ENCODE measurements at places on chromosomes 4 and X. TPM values are rescaled to one million over a fixed set of nuclear protein-coding genes. Genes with fewer than 3 reads are reported as not detected.

DNA sequence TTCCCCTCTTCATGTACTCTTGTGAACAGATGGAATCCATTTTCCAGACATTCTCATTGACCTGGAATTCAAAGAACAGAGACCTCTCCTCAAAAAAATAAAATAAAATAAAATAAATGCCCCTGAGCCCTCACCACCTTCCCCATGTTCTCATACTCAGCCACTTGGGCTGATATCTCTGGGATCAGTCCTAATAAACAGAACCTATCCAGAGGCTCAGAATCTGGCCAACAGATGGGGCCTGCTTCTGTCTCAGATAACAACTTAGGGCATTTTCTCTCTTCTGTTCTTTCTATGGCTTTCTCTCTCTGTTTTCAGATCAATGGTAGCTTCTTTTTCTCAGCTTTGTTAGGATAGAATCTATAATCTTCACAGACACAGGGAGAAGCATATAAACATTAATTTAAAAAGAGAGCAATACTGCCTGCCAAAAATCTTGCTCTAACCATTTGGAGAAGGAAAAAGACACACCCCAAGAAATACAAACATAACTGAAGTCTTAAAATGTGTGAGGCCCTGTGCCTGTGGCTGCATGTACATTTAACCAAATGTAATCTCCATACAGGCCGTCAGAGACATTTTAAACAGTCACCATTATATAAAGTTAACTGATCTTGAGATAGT lies 907.1 kb downstream of the FAT4 start:
- DNase-seq = no peak

DNA sequence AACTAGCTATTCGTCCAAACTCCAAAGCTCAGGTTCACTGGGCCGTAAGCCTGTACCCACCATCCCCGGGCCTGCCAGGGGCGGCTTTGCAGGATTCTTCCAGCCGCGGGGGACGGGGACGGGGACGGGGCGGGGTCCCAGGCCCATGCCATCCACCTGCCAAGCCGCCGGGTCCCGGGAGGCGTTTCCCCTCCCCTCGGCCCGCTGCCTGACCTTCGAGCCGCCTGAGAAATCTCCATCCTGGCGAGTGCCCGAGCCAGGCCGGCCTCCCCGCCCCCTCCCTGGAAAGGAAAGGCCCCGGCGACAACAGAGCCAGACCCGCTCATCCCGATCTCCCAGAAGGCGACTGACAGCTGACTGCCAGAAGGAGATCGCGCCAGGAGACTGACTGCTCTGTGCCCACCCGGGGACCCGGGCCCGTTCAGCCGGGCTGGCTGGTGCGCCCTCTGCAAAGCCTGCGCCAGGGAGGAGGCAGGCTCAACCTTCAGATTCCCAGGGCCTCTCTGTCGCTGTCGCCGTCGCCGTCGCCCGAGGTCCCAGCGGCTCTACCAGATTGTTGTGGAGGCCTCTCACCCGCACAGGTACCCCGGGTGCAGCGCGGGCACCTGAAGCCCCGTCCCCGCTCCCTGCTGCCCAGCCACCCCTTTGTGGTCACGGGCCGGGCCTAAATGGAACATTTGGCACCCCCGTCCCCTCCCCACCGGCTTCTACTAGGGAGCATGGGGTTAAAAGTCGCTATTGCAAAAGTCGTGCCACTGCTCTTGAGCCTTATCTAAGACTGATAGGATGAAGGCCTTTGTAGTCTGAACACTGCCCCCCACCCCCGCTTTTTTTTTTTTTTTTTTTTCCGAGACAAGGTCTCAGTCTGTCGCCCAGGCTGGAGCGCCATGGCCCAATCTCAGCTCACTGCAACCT lies at the start of gene RGN:
RGN (plus strand) TSS at position 315 of the 915 bp plus-strand sequence. CDS start 2,702 bp downstream, outside the sequence.
- DNase-seq = peak; percentile 81

- peak; percentile 1 for DNase-seq
These were observed 71.3 kb upstream of the PUDP start for GRCh38 chrX:7219153-7219705.

TIMM17B gene
- total RNA-seq = 53.4 TPM

- DNase-seq = no peak
These were observed 176.0 kb downstream of the SMARCA1 start for GRCh38 chrX:129347291-129347690.

DNA sequence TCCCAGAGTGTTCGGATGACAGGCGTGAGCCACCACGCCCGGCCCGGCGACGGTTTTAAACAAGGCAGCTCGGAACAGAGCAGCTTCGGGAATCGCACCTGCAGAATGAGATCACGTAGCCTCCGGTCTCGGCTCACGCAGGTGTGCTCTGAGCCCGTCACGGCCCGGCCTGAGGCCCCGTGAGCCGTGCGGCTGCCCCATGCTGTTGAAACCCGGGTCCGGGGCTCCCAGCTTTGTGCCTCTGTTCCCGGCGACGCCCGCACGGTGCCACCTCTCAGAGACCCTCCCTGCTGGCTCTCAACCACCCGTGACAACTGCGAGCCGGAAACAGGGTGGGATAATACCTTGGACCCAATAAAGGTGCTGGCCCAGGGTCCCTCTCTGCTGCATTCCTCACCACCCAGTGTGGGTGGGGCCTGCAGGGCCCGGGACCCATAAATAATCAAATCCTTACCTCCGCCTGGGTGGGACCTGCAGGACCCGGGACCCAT lies 13.4 kb upstream of the PLCXD1 start:
- DNase-seq = no peak

DNA sequence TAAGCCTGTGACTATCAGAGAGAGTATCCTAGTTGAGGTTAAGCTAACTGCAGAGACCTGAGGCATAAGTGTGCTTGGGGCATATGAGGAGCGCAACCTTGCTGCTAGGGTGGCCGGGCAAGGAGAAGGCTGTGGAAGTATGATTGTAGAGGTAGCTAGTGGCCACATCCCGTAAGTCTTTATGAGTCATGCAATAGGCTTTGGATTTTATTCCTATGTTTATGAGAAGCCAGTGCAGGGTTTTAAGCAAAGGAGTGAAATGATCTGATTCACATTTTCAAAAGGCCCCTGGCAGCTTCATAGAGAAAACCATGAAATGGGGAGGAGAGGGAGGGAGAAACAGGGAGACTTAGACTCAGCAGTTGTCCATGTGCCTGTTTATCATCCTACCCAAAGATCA lies 92.1 kb upstream of the WDFY3 start:
- DNase-seq = no peak

- DNase-seq = peak; percentile 35
These were observed 79.6 kb downstream of the SMIM20 start for GRCh38 chr4:25993395-25994185.

PSAPL1 gene
- total RNA-seq = 0.02 TPM

GRCh38 chrX:48677516-48677915 lies 6.1 kb upstream of the WAS start:
- peak; percentile 67 for DNase-seq

DNA sequence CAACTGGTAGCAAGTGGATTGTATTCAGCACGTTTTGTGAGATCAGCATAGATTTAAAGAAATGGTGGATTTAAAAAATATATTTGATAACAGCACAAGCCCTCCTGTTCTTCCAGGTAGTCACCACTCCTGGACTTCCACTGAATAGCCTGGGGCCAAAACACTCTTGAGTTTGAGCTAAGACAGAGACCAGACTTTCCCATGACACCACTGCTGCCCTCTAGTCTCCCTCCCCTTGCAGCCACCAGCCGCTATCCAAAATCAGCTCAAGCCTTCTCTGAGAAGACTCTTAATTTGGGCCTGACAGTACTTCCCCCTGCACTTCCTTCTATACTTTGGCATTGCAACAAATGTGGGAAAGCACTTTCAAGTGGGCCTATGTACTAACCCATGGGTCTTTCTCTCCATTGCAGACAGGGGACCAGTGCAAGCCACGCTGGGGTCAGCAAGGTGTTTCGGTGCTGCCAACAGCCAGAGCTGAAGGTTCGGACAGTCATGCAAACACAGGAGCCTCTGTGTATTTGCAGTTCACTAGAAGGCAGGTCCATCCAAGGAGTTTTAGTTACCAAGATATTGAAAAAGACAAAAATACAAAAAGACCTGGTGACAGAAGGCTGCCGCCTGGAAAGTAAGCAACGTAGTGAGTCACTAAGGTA lies 40.5 kb upstream of the KLHL13 start:
- no peak for DNase-seq

GRCh38 chrX:42098900-42099299 lies 175.5 kb upstream of the CASK start:
- no peak for DNase-seq

VEGFC gene
- not detected for total RNA-seq

DNA sequence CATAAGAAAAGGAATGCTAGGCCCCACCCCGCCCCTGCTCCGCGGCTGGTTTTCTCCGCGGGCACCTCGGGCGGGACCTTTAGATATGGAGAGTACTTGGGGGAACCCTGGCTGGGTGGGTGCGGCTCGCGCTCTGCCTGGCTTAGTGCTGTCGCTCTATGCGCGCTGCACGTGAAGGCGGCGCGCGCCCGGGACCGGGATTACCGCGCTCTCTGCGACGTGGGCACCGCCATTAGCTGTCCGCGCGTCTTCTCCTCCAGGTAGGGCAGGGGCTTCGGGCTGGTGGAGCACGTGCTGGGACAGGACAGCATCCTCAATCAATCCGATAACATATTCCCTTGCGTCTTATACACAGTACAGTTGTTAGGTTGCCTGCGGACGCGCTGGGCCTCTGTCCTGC lies 56.0 kb downstream of the MAGEB10 start:
- DNase-seq = no peak

CLCN4 gene
- total RNA-seq = 2.6 TPM

- DNase-seq = peak; percentile 5
These were observed 119.1 kb upstream of the OTUD4 start for GRCh38 chr4:145299380-145300076.

OCRL gene
- total RNA-seq = 16.1 TPM

GRCh38 chrX:6374556-6374955 lies 145.9 kb upstream of the NLGN4X start:
- DNase-seq = no peak

DNA sequence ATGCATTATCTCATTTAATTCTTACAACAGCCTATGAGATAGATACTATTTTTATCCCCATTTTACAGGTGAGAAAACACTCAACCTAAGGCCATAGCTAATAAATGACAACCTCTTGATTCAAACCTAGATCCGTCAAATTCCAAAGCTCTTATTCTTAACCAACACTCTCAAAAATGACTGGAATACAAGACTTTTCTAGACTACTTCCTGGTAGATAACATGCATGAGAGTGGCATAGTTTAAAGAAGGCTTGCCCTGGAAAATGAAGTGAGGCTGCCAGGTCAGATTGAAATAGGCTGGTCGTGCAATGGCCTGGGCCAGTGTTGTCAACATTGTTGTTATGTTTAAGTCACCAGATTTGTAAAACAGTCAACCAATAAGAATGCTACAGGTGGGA lies 86.6 kb downstream of the DNAAF6 start:
- DNase-seq = no peak

- no peak for DNase-seq
These were observed 691 bp upstream of the EREG start for GRCh38 chr4:74364256-74364651.

DNA sequence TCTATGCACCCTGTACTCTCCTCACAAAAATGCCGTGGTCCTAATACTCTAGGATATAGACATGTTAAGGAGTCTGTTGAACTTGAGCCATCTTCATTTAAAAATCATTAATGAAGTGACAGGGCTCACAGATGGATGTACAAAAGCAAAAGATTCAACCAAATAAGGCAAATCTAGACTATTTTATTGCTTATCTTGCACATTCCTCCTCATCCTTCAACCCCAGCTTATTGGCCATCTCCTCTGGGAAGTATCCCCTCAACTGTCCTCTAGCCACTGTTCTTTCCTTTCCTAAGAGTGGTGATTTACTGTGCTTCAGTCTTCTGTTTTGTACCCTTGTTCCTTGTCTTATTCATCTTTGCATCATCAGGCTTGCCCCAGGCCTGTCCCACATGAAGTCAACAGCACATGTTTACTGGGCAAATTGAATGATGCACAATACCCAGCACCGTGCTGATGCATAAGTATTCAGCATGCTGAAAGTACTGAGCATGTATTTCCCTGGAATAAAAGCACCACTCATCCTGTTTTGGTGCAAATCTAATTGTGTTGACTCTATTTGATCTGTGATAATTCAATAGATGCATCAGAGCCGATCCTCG lies 287.3 kb upstream of the CLNK start:
- no peak for DNase-seq

DNA sequence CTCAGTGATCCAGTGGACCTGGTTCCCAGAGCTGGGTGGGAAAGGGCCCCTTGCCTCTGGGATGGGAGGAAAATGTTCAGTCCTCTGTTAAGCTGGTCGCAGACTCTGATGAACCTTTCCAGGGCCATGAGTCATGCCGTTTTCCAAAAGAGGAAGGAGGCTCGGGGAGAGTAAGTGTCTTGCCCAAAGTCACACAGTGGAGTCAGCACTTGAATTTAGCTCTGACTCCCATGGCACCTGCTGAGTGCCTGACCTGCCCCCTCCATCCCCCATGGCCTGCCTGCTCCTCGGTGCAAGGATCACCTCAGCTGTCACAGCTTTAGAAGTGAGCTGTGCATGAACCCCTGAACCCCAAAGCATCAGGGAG lies 14.0 kb upstream of the KIAA0232 start:
- no peak for DNase-seq

CPLX1 gene
- 0.36 TPM for total RNA-seq

GRCh38 chr4:185932491-185932890 lies 120.5 kb upstream of the SORBS2 start:
- no peak for DNase-seq

DNA sequence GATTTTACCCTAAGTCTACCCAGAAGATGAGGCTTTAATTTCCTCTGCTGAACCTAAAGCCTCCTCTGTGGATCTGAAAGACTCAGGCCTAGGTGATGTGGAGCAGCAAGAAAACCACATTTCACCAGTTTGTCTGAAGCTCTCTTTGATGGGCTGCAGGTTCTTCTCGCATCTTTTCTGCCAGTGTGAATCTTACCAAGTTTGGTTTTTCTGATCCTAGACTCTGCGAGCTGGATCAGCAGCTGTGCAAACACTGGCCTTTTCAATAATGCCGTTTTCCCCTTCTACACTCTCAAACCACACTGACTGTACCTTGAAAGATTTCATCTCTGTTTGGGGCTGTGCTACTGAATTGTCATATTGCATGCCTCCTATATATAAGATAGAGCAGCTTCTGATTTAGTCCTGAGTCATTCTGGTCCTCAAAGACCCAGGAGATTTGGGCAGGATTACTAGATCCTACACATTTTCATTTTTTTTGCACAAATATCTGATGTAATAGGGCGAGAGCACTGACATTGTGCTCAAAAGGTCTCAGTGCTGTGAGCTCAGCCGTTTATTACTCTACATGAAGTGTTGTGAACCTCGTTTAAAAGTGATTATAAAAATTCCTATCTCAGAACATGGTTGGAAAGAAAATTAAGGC lies 133.6 kb upstream of the FAM9C start:
- no peak for DNase-seq

PDE6B gene
- total RNA-seq = not detected

RRH gene
- total RNA-seq = 0.22 TPM

GRCh38 chrX:154735695-154736393 lies 15.0 kb downstream of the GAB3 start:
- DNase-seq = no peak

TSC22D3 gene
- total RNA-seq = 0.42 TPM

TCEAL5 gene
- total RNA-seq = not detected

GRCh38 chr4:67130411-67130810 lies 414.9 kb downstream of the CENPC start:
- DNase-seq = no peak

TCP11X2 gene
- total RNA-seq = not detected

CCDC160 gene
- total RNA-seq = not detected

Measured in HepG2 (cell line).